ENCODE measurements at places on chromosomes 4 and X. TPM values are rescaled to one million over a fixed set of nuclear protein-coding genes. Genes with fewer than 3 reads are reported as not detected.

DNA sequence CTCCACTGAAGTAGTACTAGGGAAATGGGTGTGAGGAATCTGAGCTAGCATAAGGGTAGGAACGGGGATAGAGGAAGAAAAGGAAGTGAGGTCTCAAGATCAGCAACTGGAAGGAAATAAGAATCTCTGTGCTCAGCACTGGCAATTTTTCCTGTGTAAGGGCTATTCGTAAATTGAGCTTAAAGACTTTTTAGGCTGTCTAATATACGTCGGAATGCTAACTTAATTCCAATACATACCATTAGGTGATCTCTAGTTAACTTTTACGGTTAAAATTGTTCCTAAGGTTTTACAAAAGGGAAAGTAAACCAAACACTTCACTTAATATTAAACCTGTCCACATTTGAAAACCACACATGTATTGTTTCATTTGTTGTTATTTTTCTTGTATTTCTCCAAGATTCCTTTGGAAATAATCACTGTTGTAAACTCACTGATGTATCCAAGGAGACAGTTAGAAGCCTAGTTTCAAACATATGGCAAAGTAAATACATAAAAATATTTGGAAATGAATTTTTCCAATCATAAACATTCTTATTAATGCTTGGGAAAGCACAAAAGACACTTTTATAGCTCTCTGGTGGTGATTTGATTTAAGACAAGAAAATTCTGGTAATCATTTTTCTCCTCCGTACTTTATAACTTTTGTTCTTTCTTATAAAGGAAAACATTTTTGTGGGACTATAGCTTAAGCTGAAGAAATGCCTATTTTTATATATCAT is 28.1 kb upstream of the HPGDS start:
- H3K4me3 ChIP-seq, result no peak overlapping the region
- no peak overlapping the region for H3K27ac ChIP-seq
- no peaks in the 10 kb centered on the region for H3K27me3 ChIP-seq
- no peak for DNase-seq
- H3K36me3 ChIP-seq, result no peaks in the 10 kb centered on the region
- H3K4me1 ChIP-seq, result no peaks in the 10 kb centered on the region

Gene CLIC2
- total RNA-seq, result 19.2 TPM

GRCh38 chr4:498328-498904 is 540 bp downstream of the ZNF721 start:
- peaks cover 10% of the 10 kb centered on the region for H3K4me1 ChIP-seq
- H3K27me3 ChIP-seq, result no peaks in the 10 kb centered on the region
- H3K27ac ChIP-seq, result peak overlapping the region; percentile 74
- H3K4me3 ChIP-seq, result peak overlapping the region; percentile 93

DNA sequence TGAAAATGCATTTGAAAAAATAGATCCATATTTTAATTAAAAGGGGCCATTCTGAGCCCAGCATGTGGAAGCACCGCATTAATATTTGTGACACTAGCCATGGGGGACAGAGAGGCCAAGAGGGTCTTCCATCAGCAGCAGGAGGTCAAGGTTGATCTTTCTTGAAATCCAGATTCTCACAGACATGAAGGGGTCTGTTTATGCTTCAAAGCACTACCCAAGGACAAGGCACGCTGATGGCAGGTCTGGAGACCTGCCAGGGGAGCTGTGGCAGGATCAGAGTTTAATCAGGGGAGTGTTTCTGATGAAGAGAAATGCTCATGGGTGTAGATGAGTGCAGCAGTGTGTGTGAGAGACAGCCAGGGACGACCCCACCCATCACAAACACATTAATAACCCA is 243.3 kb downstream of the LDB2 start:
- H3K27me3 ChIP-seq, result no peaks in the 10 kb centered on the region
- no peak for DNase-seq
- no peaks in the 10 kb centered on the region for H3K4me1 ChIP-seq
- H3K4me3 ChIP-seq, result no peak overlapping the region
- H3K36me3 ChIP-seq, result no peaks in the 10 kb centered on the region

Gene CTSO
- 17.1 TPM for total RNA-seq

DNA sequence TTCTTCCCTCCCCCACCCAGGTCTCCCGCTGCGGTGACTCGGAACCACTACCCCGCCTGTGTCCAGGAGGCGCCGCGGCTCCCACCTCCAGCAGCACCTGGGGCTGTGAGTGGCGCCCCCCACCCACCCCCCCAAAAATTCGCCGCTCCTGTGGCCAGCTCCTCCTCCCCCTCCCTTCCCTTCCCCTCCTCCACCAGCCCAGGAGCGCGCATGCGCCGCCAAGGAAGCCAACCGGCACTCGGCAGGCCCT is 278 bp downstream of the CLOCK start:
- no peaks in the 10 kb centered on the region for H3K27me3 ChIP-seq
- H3K36me3 ChIP-seq, result no peaks in the 10 kb centered on the region
- peak overlapping the region; percentile 78 for H3K4me3 ChIP-seq
- peak overlapping the region; percentile 94 for H3K27ac ChIP-seq
- no peak for DNase-seq
- H3K4me1 ChIP-seq, result no peaks in the 10 kb centered on the region

GRCh38 chr4:186081202-186081807 is 12.3 kb downstream of the TLR3 start:
- no peaks in the 10 kb centered on the region for H3K27me3 ChIP-seq
- H3K4me3 ChIP-seq, result no peak overlapping the region
- no peaks in the 10 kb centered on the region for H3K4me1 ChIP-seq
- H3K36me3 ChIP-seq, result no peaks in the 10 kb centered on the region

DNA sequence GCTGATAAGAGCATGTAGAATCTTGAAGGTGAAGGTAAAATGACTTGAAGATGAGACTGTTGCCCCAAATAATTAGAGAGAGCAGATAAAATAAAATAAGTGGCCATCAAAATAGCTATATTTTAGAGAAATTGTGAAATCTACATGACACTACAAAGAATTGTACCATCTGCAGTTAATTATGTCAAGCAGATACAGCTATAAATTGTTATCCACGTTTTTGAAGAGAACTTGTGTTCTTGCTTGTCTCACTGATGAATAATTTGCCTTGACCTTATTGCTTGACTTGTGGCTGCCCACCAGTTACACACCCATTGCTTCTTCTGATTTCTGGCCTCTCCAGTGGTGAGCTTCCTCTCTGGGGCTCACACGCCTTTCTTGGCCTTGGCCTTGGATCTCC is 75.8 kb upstream of the TNIP3 start:
- H3K36me3 ChIP-seq, result no peaks in the 10 kb centered on the region
- no peak overlapping the region for H3K27ac ChIP-seq

Gene PHEX
- total RNA-seq, result 4.4 TPM

DNA sequence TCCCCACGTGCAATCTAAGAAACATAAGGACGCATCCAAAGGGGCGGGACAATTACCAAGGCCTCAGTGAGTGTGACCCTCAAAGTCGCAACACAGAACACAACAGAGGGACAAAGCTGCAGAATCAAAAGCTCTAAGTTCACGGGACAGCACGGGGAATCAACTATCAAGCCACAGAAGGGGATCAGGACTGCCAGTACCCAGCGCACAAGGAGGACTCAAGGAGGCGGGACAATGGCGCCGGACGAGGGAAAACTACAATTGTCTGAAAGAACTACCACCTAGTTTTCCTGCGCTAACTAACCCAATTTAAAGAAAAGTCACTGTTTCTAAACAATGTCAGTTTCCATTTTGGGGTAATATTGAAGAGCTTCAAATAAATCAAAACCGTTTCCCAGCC is 1.3 kb downstream of the FAM53A start:
- no peak for DNase-seq
- H3K4me1 ChIP-seq, result peaks cover 4% of the 10 kb centered on the region
- H3K36me3 ChIP-seq, result no peaks in the 10 kb centered on the region
- no peak overlapping the region for H3K27ac ChIP-seq

GRCh38 chrX:101136235-101136634 is 38.2 kb downstream of the CENPI start:
- no peak for DNase-seq
- no peak overlapping the region for H3K27ac ChIP-seq
- H3K36me3 ChIP-seq, result no peaks in the 10 kb centered on the region
- no peak overlapping the region for H3K4me3 ChIP-seq

Gene CT45A2
- total RNA-seq, result not detected

Gene NRK
- total RNA-seq, result 69.2 TPM

- no peak for DNase-seq
Measured at GRCh38 chr4:159055833-159056232, 47.0 kb upstream of the RAPGEF2 start.

DNA sequence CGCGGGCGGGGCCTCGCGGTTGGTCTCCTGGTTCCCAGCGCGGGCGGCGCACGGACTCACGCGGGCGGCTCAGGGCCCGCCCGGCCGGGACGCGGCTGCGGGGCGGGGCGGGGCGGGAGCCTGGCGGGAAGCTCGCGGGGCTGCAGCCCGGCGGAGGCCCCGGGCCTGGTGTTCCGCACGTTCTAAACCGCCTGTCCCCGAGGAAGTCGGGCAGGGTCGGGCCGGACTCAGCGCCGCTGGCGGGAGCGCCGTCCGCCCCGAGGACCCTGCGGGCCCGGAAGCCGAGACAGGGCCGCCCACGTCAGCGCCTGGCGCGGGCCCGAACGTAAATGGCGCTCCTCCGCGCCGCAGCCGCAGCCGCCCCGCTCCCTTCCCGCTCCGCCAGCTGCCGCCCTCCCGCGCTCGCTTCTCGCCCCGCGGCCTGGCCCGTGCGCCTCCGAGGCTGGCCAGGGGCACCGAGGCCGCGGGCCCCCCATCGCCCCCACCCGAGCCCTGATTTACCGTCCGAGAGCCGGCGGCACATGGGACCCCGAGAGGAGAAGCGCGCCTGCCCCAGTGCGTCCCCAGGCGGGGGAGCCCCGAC is 309 bp upstream of the CTBP1 start:
- no peaks in the 10 kb centered on the region for H3K27me3 ChIP-seq
- H3K4me1 ChIP-seq, result peaks cover 38% of the 10 kb centered on the region
- H3K4me3 ChIP-seq, result peak overlapping the region; percentile 83
- no peaks in the 10 kb centered on the region for H3K36me3 ChIP-seq
- peak; percentile 87 for DNase-seq

- no peaks in the 10 kb centered on the region for H3K4me1 ChIP-seq
- no peak overlapping the region for H3K4me3 ChIP-seq
- no peaks in the 10 kb centered on the region for H3K27me3 ChIP-seq
- DNase-seq, result no peak
Measured at GRCh38 chrX:100994352-100995281, 25.1 kb downstream of the ARL13A start.

DNA sequence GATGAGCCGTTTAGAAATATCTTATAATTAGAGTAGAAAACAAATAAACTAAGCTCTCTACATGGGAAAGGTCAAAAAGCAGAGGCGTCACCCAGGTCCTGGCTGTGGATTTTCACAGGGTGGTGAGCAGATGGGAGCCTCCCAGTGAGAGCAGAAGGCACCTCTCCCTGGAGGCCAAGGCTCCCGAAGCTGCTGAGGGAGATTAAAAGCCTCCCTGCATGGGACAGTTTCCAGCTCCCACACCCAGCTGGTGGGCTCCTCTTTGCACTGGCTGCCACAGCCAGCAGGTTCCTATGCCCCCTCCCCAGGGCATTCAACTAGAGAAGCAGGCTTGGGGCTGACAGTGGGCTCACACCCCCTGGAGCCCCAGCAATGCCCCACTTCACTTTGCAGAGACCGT is 55.2 kb upstream of the TBC1D9 start:
- H3K4me3 ChIP-seq, result no peak overlapping the region
- no peak overlapping the region for H3K27ac ChIP-seq
- H3K27me3 ChIP-seq, result no peaks in the 10 kb centered on the region

Gene PRR27
- not detected for total RNA-seq

Gene SLC9B1
- total RNA-seq, result 3.8 TPM

DNA sequence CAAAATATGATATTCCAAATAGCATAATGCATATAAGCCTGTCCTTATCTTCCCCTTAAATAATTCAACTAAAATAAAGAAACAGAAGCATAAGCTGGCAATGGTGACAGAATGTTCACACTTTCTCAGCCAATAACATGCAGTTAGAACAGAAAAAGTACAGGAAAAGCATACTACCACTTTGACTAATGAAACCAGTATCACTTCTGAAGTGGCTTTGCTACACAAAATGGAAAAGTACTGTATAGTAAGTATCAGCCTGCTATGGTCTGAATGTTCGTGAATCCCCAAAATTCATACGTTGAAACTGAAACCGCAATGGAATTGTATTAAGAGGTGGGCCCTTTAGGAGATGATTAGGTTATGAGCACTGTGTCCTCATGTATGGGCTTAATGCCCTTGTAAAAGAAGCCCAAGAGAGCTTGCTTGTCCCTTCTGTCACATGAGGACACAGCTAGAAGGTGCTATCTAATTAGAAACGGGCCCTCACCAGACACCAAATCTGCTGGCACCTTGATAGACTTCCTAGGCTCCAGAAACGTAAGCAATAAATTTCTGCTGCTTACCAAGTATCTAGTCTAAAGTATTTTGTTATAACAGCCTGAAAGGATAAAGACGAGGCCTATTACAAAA is 102.6 kb downstream of the PRDM5 start:
- no peaks in the 10 kb centered on the region for H3K4me1 ChIP-seq
- H3K4me3 ChIP-seq, result no peak overlapping the region
- H3K27ac ChIP-seq, result no peak overlapping the region
- DNase-seq, result no peak
- no peaks in the 10 kb centered on the region for H3K27me3 ChIP-seq

- H3K27me3 ChIP-seq, result no peaks in the 10 kb centered on the region
- DNase-seq, result no peak
- no peaks in the 10 kb centered on the region for H3K36me3 ChIP-seq
- H3K27ac ChIP-seq, result no peak overlapping the region
Measured at GRCh38 chr4:48727666-48728459, 52.2 kb downstream of the FRYL start.

DNA sequence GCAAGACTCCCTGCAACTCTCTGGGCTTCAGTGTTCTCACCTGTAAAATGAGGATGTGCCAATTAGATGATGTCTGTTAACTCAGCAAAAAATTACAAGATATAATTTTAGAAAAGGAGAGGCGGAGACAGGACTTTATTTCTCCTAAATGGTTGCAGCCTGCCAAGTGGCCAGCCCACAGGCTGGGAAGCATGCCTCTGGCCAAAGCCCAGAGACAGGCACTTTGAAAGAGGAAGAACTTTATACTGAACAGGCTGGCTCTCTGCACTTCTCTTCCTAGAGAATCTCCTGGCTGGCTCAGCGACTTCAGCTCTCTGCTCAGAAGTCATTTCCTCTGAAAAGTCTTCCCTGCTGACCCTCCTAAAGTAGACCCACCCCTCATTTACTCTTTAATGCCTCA is 3.7 kb downstream of the PRDM5 start:
- H3K4me3 ChIP-seq, result no peak overlapping the region
- peak; percentile 58 for DNase-seq
- no peaks in the 10 kb centered on the region for H3K27me3 ChIP-seq
- H3K4me1 ChIP-seq, result peaks cover 8% of the 10 kb centered on the region
- no peaks in the 10 kb centered on the region for H3K36me3 ChIP-seq

Gene LANCL3
- total RNA-seq, result not detected

DNA sequence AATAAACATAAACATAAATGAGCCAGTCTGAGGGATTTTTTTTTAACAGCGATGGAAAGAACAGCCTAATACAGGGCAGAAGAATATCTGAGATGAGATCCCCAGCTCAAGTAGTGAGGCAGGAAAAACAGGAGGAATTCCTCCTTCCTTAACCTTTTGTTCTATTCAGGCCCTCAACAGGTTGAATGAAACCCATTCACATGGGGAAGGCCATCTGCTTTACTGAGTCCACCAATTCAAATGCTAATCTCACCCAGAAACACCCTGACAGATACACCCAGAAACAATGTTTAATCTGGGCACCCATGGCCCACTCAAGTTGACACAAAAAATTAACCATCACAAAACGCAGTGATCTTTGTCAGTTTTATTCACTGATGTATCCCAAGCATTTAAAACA is 45.5 kb downstream of the SMIM31 start:
- H3K27ac ChIP-seq, result no peak overlapping the region
- H3K4me1 ChIP-seq, result no peaks in the 10 kb centered on the region
- DNase-seq, result no peak
- H3K27me3 ChIP-seq, result no peaks in the 10 kb centered on the region
- H3K4me3 ChIP-seq, result no peak overlapping the region

Gene XKRX
- 0.24 TPM for total RNA-seq
